Activated T-helper 2 cell treated with anti-CD3 and anti-CD28 coated beads, Interferon-gamma antibody, Interleukin-2, Interleukin-4, amounts not matched to agents 10 μg/mL and 5 μg/mL and 100 μg/mL, durations not matched to agents 14 hours and 24 hours and 36 hours (primary cell): ENCODE measurements at places on chromosomes 1 and 21. TPM values are rescaled to one million over a fixed set of nuclear protein-coding genes. Genes with fewer than 3 reads are reported as not detected.
A peak's percentile ranks its signal among the peaks of the same experiment; 100 is the strongest.

DNA sequence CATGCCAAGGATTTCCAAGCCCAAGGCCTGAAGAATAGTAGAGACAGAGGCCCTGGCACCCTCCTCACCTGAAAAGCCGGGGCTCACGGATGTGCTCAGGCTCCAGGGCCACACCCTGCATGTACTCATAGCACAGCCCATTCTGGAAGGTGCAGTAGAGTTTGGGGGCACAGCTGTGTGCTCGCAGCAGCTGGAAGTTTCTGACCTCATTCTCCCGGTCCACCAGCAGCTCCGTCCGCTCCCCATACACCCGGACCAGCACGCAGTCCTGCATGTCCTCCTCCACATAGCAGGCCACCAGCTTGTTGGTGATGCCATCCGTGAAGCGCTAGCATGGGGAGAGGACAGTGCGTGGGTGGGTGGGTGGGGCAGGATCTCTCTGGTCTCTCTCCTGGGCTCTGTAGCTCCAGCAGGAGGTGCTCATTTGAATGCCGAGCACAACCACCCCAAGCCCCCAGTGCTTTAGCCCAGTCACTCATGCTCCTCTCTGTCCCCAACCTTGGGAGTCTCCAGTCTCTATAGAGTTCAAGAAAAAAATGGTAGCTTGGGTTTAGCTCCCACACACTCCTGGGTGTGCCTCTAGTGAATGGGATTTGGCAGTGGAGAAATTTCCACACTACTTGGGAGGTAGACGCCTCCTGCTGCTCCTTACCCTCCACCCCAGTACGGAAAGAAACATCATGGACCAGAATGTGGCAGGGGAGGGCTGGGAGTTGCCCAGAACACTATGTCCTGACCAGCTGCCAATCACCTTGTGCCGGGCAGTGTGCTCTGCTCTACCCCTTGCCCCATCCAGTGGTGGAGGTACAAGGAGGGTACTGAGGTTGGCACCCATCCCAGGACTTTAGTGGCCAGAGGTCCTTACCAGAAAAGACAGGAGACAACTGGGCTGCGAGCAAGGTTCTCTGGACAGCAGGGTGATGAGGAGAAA is 1.9 kb downstream of the ETNK2 start:
- DNase-seq = no peak

DNA sequence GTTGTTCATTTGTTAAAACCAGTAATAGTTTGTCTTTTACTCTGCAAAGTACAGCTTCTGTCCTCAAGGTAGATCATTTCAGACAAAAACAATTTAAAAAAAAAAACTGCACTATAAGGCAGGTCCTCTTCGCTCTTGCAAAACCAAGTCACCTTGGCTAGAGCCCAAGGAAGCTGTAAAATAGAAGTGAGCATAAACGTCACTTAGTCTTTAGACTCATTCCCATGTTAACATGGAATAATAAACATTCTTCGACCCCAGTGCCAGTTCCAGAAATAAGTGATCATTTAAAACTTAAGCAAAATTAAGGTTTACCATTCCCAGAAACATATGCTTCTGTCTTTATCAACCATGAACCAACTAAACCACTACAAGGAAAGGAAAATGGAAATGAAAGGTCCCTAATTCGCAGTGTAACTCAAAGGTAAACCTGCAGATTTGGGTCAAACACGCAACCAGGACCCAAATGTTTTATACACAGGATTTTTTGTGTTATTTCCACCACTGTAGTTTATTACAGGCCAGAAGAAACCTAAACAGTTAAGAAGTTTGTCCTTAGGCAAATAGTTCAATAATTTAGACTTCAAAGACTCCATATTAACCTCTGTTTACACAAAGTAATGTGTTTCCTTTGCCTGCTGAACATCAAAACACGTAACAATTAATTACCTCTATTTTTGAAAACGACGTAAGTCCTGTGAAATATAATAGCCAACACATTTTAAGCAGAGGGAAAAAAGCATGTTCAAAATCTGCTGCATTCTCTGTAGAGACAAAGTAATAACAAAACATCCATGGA is 54.6 kb downstream of the TGFBR3 start:
- no peak for DNase-seq

DNA sequence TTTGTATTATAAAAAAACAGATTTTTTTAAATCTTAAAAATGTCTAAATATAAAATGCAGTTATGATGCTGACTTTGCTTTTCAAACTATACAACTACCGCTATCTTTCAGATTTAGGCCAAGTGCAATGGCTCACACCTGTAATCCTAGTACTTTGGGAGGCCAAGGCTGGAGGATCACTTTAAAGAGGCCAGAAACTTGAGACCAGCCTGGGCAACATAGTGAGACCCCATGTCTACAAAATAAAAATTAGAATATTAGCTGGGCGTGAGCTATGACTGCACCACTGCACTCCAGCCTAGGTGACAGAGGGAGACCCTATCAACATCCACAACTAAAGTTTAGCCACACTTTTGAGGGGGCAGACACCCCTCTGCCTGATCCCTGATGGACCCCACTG is 20.3 kb downstream of the ZBTB17 start:
- DNase-seq = no peak

GRCh38 chr21:39597595-39597994 is 15.1 kb upstream of the B3GALT5 start:
- no peak for DNase-seq

GRCh38 chr21:34850166-34850690 is 181.4 kb downstream of the CLIC6 start:
- DNase-seq = no peak

- peak; percentile 16 for DNase-seq
These were observed 13.3 kb downstream of the TGFBR3 start for GRCh38 chr1:91872559-91873081.

The MPL gene
- total RNA-seq = not detected in 2 replicates

The OR2T2 gene
- not detected in 2 replicates for total RNA-seq

The OR6K6 gene
- not detected in 2 replicates for total RNA-seq

The ACOT11 gene
- total RNA-seq = 1.8 and 2.3 TPM in 2 replicates

The ACKR1 gene
- not detected in 2 replicates for total RNA-seq

The SYT11 gene
- total RNA-seq = 22.3 and 23.3 TPM in 2 replicates
